EH (cell line): ENCODE measurements at places on chromosomes 12 and 14.

DNA sequence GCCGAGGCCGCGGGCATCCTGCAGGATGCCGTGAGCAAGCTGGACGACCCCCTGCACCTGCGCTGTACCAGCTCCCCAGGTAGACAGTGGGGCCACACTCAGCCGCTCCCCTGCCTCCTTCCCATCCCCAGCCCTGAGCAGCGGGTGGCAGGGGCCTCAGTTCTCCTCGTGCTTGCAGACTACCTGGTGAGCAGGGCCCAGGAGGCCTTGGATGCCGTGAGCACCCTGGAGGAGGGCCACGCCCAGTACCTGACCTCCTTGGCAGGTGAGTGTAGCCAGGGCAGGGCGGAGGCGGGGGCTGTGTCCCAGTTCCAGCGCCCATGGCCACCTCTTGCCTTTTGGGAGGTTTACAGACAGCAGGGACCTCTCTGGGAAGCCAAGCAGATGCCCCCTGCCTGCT is 22.9 kb downstream of the HIP1R start:
- DNase-seq: no peak

GRCh38 chr14:99147366-99147740 is 124.6 kb downstream of the BCL11B start:
- no peak for DNase-seq

- no peak for DNase-seq
These were observed 40.3 kb upstream of the GCH1 start for GRCh38 chr14:54942913-54943312.

DNA sequence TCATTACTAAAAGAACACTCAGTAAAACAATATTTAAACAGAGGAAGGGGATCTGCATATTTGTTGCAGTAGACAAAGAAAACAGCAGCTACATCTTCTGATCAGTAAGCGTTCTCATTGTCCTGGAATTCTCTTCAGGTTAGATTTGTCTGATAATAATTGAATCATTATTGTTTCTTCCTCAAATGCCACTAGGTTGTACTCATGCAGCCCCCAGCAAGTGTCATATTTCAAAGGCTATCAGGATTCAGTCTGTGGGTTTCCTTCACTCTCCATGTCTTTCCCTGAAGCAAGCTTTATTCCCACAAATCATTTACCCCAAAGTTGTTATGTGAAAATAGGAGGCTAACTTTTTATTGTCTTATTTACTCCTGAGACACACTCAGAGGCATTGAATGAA is 14.7 kb downstream of the PIK3C2G start:
- DNase-seq: peak; percentile 18

- DNase-seq: peak; percentile 69
These were observed 2.6 kb downstream of the SIX4 start for GRCh38 chr14:60721326-60722106.

DNA sequence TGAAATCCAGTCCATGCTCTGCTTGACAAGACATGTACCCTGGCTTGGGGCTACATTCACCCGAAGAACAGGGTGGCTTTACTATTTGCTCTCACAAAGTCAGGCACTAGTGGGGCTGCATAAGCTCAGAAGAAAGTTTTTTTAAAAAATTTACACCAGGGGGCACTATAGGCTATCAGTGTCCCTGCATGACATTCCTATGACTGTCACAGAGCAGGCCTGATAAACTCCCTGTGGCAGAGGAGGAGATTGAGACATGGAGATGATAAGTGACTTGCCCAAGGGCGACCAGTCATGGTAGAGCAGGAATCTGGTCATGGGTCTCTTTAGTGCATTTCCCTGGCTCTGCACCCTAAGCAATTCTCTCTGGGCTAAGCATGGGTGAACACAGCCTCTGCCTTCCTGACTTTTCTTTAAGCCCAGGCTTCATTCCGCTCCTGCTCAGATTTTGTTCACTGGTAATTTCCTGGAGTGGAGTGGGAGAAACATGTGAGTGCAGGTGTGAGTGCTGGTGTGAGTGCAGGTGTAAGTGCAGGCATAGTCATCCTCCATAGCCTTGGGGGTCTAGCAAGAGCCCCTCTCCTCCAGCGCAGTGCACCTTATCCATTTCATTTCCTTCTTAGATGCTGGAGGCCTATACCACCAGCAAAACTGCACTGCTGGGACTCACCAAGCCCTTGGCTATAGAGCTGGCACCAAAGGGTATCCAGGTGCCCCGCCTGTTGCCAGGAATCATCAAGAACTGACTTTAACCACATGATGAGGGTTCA is 91.6 kb downstream of the DHRS2 start:
- DNase-seq: peak; percentile 75

GRCh38 chr14:92458136-92459029 is 55.2 kb upstream of the RIN3 start:
- no peak for DNase-seq

DNA sequence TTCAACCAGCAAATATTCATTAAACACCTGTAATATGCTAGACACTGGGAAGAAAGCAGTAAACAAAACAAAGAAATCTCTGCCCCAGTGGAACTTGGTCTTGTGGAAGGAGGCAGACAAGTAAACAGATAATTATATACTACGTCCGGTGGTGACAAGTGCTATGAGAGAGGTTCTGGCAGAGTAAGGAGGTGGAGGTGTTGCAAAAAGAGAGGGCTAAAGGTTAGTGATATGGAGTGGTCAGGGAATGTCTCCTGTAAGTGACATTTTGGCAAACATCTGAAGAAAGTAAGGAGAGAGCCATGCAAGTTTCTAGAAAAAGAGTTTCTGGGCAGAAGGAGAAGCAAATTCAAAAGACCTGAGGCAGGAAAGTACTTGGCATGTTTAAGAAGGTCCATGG is 73.4 kb downstream of the RIC8B start:
- no peak for DNase-seq

- no peak for DNase-seq
These were observed 37.2 kb downstream of the RAN start for GRCh38 chr12:130909111-130909510.

DNA sequence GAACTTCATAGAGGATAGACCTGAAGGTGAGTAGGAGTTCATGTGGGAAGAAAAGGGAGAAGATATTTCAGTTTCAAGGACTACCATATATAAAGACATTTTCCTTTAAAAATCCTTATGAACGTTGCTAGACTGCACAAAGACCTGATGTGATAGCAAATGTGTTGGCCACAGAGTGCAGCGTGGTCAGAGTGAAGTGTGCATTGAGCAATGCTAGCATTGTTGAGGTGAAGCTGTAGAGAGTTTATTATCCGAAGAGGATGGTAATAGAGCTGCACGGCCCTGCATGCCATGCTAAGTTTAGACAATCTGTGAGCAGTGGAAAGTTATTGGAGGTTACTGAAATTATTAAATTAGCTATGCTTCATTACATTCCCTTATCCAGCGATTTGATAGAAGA is 413.0 kb downstream of the CCDC91 start:
- DNase-seq: no peak

DNA sequence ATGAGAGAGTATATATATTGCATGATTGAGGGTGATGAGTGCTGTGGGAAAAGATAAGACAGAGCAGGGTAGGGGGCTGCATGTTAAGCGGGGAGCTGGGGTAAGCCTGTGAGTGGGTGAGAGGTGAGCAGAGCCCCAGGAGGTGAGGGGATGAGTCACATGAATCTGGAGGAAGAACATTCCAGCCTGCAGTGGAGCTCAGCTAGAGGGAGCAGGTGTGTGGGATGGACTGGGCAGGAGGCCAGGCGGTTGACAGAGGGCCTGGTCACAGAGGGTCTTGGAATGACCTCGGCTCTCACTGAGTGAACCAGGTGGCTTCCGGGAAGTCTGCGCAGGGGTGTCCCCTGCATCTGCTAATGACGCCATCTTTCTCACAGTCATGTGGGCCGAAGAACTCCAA is 44.4 kb downstream of the GIT2 start:
- DNase-seq: peak; percentile 79

DNA sequence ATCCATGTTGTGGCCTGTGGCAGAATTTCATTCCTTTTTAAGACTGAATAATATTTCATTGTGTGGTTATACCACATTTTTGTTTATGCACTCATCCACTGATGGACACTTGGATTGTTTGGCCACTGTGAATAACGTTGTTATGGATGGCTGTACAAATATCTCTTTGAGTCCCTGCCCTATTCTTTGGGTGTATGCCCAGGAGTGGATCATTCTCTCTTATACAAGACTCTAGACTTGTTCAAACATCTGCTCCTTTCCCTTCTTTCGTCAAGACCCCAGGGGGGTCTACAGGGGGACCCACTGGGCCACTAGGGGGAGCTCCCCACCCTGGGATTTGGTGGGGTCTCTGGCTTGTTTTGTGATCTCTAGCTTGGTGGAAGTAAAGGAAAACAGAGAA is 77.4 kb downstream of the FBXL14 start:
- DNase-seq: peak; percentile 89

DNA sequence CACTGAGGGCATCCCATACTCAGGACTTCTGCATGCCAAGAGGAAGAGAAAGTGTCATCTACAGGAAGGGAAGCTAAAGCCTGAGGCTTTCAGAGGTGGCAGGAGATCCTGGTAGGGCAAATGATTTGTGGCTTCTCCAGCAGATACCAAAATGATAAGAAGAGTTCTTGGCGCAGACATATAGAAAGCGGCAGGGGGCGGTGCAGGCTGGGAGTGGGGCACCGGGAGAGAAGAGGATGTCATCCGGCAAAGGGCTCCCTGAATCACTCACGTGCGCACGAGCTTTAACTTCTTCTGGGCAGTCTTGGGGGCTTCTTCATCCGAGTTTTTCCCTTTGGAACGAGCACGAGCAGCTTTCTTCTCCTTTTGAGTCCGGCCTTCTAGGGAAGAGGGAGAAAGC is 5.2 kb upstream of the ACRBP start:
- no peak for DNase-seq

GRCh38 chr12:6106218-6106617 is 18.3 kb downstream of the VWF start:
- DNase-seq: no peak

- DNase-seq: no peak
These were observed 205.0 kb upstream of the DCN start for GRCh38 chr12:91387461-91388134.

GRCh38 chr14:32950584-32950983 is 11.9 kb downstream of the NPAS3 start:
- DNase-seq: no peak

GRCh38 chr12:67996347-67996746 is 7.1 kb downstream of the IFNG-AS1 start:
- no peak for DNase-seq

GRCh38 chr14:87696485-87696884 is 296.5 kb downstream of the GALC start:
- DNase-seq: no peak

DNA sequence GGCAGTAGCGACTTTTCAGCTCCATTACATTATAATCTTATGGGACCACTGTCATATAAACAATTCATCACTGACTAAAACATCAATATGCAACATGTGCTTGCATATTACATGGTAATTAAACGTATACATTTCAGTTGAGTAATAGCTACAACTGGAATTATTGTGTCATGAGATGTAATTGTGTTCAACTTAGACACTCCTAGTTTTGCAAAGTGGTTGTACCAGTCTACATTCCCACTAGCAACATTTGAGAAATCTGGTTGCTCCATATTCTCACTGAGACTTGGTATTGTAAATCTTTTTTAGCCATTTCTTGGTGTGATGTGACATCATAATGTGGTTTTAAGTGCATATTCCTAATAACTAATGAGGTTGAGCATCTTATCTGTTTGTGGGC is 90.0 kb downstream of the CAPZA3 start:
- DNase-seq: no peak

DNA sequence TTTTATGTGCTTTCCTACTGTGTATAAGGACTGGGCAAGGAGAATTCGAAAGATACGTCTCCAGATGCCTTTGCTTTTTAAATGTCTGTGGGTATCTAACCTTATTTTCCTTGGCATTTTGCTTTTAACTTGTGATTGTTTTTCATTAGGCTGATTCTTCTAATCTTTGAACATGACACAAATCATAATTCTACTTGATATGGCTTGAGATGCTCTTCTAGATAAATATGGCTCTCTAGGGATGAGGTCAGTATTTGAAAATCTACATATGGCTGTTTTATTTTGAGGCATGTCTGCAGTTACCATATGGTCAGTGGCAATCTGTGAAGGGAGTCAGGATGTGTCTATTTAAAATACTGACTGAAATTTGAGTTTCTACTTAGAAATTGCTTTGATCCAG is 139.2 kb downstream of the SLC2A13 start:
- no peak for DNase-seq

DNA sequence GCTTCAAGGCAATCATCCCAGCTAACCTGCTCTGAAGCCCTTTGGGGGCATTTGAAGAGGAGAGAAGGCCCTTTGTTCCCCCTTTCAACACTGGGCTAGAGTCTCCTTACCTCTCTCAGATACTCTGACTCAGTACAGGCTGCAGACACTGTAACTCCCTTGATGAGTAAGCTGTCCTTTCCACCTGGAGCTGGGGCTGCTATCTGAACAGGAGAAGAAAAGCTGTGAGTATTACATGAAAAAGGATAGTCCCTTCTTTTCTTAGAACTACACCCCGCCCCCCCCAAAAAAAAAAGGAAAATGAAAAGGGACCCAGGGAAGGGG is 186.6 kb upstream of the PLEKHG7 start:
- DNase-seq: no peak

- no peak for DNase-seq
These were observed 34.6 kb upstream of the ANKRD9 start for GRCh38 chr14:102544046-102544746.

DNA sequence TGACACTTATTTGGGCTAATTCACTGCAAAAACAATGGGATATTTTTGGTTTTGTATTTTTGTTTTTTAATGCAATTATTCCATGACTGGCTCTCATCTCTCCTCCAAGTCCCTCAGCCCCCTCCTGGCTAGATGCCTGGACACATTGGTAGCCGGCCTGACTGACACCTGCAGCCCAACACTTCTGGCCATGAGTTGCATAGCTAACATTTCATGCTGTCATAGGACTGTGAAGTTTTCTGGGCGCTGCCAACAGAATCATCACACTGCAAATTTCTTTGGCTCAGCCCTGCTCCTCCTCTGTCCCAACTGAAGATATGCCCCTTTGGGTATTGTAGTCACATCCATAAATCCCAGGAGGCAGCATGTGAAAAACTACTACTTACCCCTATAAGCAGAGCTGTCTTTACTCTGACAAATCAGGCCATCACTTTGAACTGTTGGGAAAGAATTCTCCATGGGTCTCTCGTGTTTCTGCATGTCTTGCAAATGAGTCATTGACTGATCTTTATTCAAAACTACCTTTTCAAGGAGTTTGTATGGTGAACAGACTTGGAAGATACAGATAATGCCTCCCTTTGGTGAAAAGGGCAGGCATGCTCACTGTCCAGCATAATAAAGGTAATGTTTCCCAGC is 126.7 kb upstream of the LGR5 start:
- no peak for DNase-seq

DNA sequence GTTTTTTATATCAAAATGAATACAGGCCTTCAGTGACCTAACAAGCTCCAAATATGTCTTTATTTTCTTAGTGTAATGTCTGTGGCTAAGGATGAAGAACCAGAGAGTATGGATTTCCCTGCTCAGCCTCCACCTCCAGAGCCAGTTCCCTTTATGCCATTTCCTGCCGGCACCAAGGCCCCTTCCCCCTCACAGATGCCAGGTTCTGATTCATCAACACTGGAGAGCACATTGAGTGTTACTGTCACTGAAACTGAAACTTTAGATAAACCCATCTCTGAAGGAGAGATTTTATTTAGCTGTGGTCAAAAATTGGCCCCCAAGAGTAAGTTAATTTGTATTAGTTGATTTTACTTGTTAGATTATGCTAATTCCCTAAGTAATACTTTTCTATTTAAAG is 61.0 kb downstream of the KIAA0586 start:
- peak; percentile 61 for DNase-seq
